Activated naive CD4-positive, alpha-beta T cell (primary cell): ENCODE measurements at places on chromosomes 12 and 14.

GRCh38 chr14:65959563-65960024 lies 526.6 kb upstream of the CCDC196 start:
- no peak for DNase-seq

- no peak for DNase-seq
These were observed 472.9 kb downstream of the NOVA1 start for GRCh38 chr14:26124896-26125438.

DNA sequence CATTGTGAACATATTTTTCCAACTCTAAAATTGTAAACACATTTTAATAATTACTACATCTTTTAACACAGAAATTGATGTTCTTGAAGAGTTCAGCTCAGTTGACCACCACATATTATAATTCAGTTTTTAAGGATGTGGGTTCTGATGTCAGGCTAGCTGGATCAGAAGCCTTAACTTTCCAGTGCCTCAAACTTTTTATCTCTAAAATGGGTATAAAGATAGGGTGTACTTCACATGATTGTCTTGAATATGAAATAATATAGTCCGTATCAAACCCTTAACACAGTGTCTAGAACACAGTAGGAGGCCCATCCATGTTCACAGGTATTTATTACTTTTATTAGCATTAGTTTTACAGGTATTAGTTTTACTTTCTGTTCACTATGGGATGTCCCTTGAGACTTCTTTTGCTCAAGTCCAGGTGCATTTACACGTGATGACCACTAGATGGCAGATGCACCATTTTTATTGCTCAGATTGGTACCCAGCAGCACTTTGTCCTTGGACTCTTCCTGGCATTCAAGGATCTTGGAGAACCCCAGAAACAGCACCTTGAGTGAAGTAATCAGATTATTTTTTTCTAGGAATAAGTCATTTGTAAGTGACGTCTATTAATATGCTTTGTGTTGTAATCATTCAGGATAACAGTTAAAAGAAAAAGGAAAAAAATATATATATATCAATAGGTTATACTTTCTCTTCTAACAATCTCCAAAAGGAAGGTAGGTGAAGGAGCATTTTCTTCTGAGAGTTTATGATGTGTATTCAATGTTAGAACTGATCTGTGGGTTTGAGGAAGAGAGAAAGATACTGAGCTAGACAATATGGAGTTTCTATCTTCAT lies 580.2 kb downstream of the ETNK1 start:
- no peak for DNase-seq

DNA sequence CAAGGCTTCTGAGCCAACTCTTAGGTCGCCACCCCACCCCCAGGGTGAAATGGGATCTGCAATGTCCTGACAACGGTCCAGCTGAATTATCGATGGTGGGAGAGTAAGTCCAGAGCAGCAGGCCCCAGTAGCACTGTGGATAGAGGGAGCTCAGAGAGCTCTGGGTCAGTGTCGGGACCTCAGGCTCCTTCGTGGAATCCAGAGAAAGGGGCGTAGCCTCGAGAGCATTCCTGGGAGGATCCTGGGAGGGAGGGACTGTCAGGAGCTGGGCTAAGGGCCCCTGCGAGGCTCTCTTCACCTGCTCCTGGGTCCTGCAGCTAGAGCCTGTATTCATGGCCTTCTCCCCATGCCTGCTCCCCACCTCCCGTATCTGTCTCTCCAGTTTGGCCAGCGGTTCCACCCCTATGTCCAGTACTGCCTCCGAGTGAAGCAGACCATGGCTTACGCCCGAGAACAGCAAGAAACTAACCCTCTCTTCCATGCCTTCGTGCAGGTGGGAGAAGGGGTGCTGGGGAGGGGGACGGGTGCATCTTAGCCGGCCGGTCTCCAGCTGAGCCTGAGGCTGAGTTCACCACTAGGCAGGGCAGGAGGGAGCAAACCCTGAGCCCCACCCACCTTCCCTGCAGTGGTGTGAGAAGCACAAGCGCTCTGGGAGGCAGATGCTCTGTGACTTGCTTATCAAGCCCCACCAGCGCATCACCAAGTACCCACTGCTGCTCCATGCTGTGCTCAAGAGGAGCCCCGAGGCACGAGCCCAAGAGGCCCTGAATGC lies 6.6 kb downstream of the PLEKHG6 start:
- DNase-seq, result no peak
